Endodermal cell (in vitro differentiated cells): ENCODE measurements at places on chromosomes 11 and 22. TPM values are rescaled to one million over a fixed set of nuclear protein-coding genes. Genes with fewer than 3 reads are reported as not detected.

Gene MS4A2
- not detected in 2 replicates for total RNA-seq

Gene SLC37A4
- total RNA-seq = 59.0 and 63.6 TPM in 2 replicates

Gene IRF7
- 16.8 and 20.3 TPM in 2 replicates for total RNA-seq

Gene OR52L1
- 0.23 and 0.33 TPM in 2 replicates for total RNA-seq

Gene TRIM49C
- total RNA-seq = not detected in 3 replicates

Gene RASD2
- 0.24 and 0.47 TPM in 2 replicates for total RNA-seq

Gene IL10RA
- total RNA-seq = 0.51 TPM in 1 of 2 replicates, not detected in the other

Gene SGSM1
- 1.6 and 2.8 TPM in 2 replicates for total RNA-seq

Gene HBB
- total RNA-seq = not detected in 3 replicates

Gene SLC37A2
- total RNA-seq = 1.3 to 2.0 TPM (median 1.9 TPM) in 3 replicates

Gene LAYN
- 1.0 to 1.5 TPM (median 1.3 TPM) in 3 replicates for total RNA-seq

Gene COPB1
- 91.3 and 91.4 TPM in 2 replicates for total RNA-seq

Gene SCN3B
- total RNA-seq = 0.68 and 0.90 TPM in 2 replicates

Gene NNMT
- total RNA-seq = not detected in 2 replicates

Gene OR8D4
- total RNA-seq = 0.11 and 0.13 TPM in 2 replicates

Gene PKDREJ
- not detected in 3 replicates for total RNA-seq

Gene OR2AT4
- total RNA-seq = not detected in 3 replicates

Gene OR51B5
- 0.78 to 0.93 TPM in 2 of 3 replicates, not detected in the other for total RNA-seq

Gene CASP5
- not detected in 3 replicates for total RNA-seq

Gene TMEM258
- total RNA-seq = 180 to 209 TPM (median 186 TPM) in 3 replicates

Gene CNIH2
- 2.5 to 3.8 TPM (median 3.7 TPM) in 3 replicates for total RNA-seq

Gene MMP12
- not detected in 3 replicates for total RNA-seq

Gene HEPACAM
- 0.07 TPM in 1 of 2 replicates, not detected in the other for total RNA-seq

Gene DDIAS
- total RNA-seq = 14.4 and 15.4 TPM in 2 replicates

Gene OR2AG2
- total RNA-seq = 0.47 and 0.68 TPM in 2 replicates

Gene TOLLIP
- 34.0 and 34.3 TPM in 2 replicates for total RNA-seq

Gene PAX6
- 6.8 to 24.0 TPM (median 8.2 TPM) in 3 replicates for total RNA-seq

Gene LRRC4C
- 0.27 and 0.84 TPM in 2 replicates for total RNA-seq

Gene FAM168A
- total RNA-seq = 25.8 and 27.4 TPM in 2 replicates

Gene GPR83
- total RNA-seq = 0.26 and 0.41 TPM in 2 replicates

Gene TTLL1
- total RNA-seq = 5.6 and 6.9 TPM in 2 replicates

Gene MS4A14
- total RNA-seq = not detected in 3 replicates

Gene OR9G1
- total RNA-seq = not detected in 3 replicates

Gene P2RY6
- total RNA-seq = 0.37 TPM in 1 of 2 replicates, not detected in the other

Gene GTPBP1
- total RNA-seq = 79.0 to 108 TPM (median 80.8 TPM) in 3 replicates

Gene ELF5
- not detected in 3 replicates for total RNA-seq

Gene OR5A1
- total RNA-seq = not detected in 3 replicates

Gene LDHAL6A
- total RNA-seq = not detected in 2 replicates

Gene MMP13
- not detected in 3 replicates for total RNA-seq

Gene PANX3
- total RNA-seq = not detected in 3 replicates

Gene SYT7
- 3.4 and 3.7 TPM in 2 replicates for total RNA-seq

Gene LGALS12
- 11.2 and 15.9 TPM in 2 replicates for total RNA-seq

Gene ART5
- 5.4 and 6.4 TPM in 2 replicates for total RNA-seq

Gene MISFA
- total RNA-seq = 6.0 and 6.1 TPM in 2 replicates

Gene ALDH3B1
- total RNA-seq = 0.07 TPM in 1 of 2 replicates, not detected in the other

Gene APOA4
- total RNA-seq = 0.25 to 0.38 TPM in 2 of 3 replicates, not detected in the other

Gene ZDHHC5
- 70.7 and 72.0 TPM in 2 replicates for total RNA-seq

Gene OR8A1
- 0.18 and 0.35 TPM in 2 replicates for total RNA-seq

Gene CFAP300
- 1.8 and 2.9 TPM in 2 replicates for total RNA-seq

Gene CLCF1
- 3.2 and 3.6 TPM in 2 replicates for total RNA-seq

Gene TREH
- total RNA-seq = not detected in 2 replicates

Gene TRIM48
- not detected in 3 replicates for total RNA-seq

Gene FJX1
- total RNA-seq = 3.5 to 17.5 TPM (median 17.4 TPM) in 3 replicates

Gene ANO9
- total RNA-seq = 12.8 to 17.8 TPM (median 17.5 TPM) in 3 replicates

Gene GNG3
- total RNA-seq = 1.7 and 2.6 TPM in 2 replicates

Gene OR4C45
- not detected in 3 replicates for total RNA-seq

Gene IFITM1
- total RNA-seq = 558 and 611 TPM in 2 replicates

Gene HTR3A
- total RNA-seq = not detected in 3 replicates
